ENCODE measurements at places on chromosomes 2 and 18. TPM values are rescaled to one million over a fixed set of nuclear protein-coding genes. Genes with fewer than 3 reads are reported as not detected.

The CAPN14 gene
- total RNA-seq, result 0.10 TPM

The PDCD1 gene
- total RNA-seq, result 0.42 TPM

The LRRC30 gene
- total RNA-seq, result not detected

The LYPD6 gene
- total RNA-seq, result not detected

The SKOR2 gene
- total RNA-seq, result not detected

GRCh38 chr18:74625157-74625556 lies 27.5 kb downstream of the ZNF407 start:
- DNase-seq, result no peak

GRCh38 chr2:222295368-222296062 lies 3.3 kb downstream of the PAX3 start:
- no peak for DNase-seq

- no peak for DNase-seq
Observed at GRCh38 chr2:214096208-214096715, 314.6 kb upstream of the VWC2L start.

DNA sequence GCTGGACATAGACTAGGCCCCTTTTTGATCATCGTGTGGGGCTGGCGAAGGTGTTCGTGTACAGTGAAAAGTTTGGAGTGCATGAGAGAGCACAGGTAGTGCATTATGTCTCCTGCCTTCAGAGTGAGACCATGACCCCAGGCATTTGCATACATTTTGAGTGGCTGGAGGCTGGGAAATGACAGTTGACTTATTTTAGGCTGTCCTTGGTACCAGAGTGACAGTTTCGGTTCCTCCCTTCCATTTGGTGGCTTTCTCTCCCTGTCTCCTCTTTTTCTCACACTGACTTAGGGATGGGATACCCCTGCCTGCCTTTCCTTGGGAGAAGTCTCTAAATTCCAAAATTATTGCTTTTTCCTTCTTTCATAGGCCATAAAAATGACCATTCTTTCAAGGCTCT lies 20.1 kb downstream of the SERPINB12 start:
- DNase-seq, result no peak

DNA sequence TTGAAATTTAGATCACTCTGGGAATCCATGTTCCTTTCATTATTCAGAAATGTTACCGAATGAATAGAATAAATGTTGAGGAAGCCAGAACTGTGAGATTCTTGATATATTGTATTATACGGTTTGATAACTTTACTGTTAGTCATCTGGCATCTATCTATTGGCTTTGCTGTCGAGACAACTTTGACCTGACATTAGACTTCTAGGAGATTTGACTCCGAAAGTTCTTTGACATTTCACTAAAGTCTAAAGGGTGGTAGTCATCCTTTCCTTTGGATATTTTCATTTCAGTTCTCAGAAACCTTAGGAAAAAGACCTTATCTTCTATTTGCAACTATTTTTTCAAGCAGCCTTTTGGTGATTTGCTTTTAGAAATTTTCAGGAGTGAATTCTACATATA lies 1.9 kb downstream of the BMPR2 start:
- no peak for DNase-seq

DNA sequence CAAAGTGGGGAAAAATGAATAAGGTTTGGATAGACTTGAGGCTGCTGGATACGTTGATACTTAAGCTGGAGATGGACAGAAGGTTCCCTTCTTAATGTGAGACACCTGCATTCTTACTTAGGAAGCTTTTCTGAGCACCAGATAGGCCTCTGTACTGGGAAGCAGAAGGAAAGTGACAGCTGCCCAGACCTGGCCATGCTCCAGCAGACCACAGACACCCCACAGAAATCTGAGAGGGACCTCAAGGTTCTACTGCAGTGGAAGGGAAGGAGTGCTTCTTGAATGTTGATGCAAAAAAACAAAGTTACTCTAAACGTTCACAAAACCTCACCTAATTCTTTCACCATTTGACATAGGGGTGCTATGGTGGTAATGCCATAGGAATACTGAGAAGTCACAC lies 642.1 kb upstream of the ID2 start:
- DNase-seq, result no peak

- no peak for DNase-seq
Observed at GRCh38 chr2:140023291-140023690, 1243.1 kb upstream of the NXPH2 start.

- no peak for DNase-seq
Observed at GRCh38 chr2:138712212-138712979, 67.8 kb downstream of the NXPH2 start.

DNA sequence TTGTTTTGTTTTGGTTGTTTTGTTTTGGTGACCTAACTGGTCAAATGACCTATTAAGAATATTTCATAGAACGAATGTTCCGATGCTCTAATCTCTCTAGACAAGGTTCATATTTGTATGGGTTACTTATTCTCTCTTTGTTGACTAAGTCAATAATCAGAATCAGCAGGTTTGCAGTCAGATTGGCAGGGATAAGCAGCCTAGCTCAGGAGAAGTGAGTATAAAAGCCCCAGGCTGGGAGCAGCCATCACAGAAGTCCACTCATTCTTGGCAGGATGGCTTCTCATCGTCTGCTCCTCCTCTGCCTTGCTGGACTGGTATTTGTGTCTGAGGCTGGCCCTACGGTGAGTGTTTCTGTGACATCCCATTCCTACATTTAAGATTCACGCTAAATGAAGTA lies at the start of gene TTR:
Gene TTR (plus strand): TSS at position 250 of the 400 bp plus-strand sequence. CDS start 26 bp downstream, at position 276.
- DNase-seq, result no peak

All from mesenteric fat pad (tissue), 1 donor.